ENCODE measurements at places on chromosomes 7 and 10. TPM values are rescaled to one million over a fixed set of nuclear protein-coding genes. Genes with fewer than 3 reads are reported as not detected.

The FXYD4 gene
- total RNA-seq, result not detected

The FAM25C gene
- total RNA-seq, result not detected

GRCh38 chr10:132883391-132883881 is 58.9 kb downstream of the CFAP46 start:
- peak; percentile 64 for DNase-seq

GRCh38 chr10:84008878-84009277 is 130.4 kb upstream of the GHITM start:
- no peak for DNase-seq

DNA sequence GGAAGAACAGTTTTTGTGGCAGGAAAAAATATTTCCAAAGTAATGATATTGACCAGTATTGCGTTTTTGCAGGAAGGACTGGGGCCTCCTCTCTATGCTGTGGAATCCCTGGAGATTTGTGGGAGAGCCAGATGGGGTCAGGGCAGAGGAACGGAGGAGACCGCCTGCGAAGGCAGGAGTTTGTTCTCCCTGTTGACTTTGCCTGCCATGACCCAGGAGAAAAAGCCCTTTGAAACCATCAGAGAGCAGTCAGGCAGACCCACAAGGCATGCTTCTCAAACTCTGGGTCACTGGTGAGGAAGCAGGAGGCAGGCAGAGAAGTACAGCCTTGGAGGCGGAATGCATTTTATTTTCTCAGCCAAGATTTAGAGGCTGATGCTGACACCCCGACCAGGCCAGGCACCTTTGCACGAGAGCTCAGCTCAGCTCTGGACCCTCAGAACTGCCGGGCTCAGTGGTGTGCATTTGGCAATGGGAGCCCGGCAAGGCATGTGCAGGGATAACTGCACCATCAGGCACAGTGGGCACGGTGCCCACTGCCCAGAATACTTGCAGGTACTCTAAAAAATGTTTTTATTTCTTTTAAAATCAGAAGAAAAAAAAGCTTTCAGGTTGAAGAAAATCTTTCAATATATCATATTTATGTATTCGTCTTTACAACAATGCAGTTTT is 410.4 kb downstream of the RPS24 start:
- DNase-seq, result no peak

The CCDC6 gene
- 64.3 TPM for total RNA-seq

- DNase-seq, result no peak
Observed at GRCh38 chr7:16755397-16755796, 1.8 kb downstream of the TSPAN13 start.

GRCh38 chr7:16071246-16071857 is 350.0 kb downstream of the CRPPA start:
- no peak for DNase-seq

DNA sequence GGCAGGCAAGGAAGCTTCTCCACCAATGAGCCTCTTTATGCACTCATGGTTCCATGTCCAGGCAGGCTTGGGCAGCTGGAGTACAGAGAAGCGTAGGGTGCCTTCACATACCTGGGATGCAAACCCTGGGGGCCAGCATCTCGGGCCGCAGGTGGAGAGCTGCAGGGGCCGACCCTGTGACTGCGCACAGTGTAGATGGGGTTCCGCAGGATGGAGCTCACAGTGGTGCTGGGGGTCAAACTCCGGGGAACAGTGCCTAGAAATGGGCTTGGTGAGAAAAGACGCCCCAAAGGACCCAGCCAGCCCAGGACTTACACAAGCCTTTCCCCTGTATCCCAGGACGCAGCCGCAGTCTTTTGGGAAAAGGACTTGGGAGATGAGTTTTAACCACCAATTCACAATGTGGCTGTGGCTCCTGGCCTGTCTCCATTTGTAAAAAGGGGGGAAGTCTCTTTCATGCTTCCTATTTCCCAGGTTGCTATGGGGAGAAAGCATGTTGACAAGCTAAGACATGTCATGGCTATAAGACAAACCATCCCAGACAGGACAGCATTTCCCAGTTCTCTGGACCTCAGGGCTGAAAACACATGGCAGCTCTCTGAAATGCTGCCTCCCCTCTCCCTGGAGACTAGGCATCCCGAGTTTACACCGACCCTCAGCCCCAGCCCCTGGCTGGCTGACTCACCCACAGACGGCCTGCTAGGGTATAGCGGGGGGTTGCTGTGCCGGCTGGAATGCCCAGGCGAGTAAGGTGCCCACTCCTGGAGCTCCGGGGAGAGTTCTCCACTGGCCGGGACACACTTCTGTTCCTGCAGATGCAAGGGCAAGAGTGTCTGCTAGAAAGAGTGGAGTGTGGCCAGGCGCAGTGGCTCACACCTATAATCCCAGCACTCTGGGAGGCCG is 107.1 kb downstream of the DLG5 start:
- no peak for DNase-seq

DNA sequence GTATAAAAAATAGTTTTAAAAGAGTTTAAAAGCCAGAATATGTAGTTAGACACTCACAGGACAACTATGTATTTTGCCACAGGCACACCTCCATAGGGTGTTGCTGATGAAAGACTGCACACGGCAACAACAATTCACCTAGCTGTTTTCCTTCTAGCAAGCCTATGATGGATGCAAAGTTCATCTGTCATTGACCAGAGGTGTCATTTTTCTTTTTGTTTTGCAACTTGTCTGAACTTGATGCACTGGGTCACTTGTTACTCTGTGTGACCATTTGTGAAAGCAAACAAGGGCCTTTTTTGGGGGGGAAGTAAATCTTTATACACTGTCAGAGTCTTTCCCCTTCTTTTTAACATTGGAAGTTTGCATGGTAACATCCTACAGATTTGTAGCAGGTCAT is 258.0 kb upstream of the SEMA3A start:
- no peak for DNase-seq

DNA sequence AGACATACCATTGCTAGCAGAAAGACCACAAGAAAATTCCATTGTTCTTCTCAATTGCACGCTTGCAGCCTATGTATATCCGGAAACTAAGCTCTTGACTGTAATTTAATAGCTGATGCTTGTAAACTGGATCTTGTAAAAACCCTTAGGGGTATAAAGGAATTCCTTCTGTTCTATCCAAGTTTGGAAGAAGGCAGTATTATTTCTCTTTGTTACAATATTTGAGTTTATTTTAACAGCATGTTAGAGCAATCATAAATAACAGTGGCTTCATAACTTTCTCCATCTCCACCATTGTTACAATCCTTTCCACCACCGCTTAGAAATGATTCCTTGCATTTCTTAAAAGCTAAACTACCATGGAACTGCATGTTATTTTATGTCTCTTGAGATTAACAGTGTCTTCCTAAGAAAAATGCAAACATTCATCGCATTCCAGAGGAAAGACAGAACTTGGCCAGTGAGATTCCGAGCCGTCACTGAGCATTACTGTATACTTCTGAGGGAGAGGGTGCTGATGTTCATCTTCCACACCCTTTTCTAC is 92.5 kb downstream of the TRIL start:
- DNase-seq, result no peak

GRCh38 chr7:99365318-99366141 is 9.0 kb upstream of the ARPC1B start:
- DNase-seq, result peak; percentile 79

- DNase-seq, result no peak
Observed at GRCh38 chr10:33387720-33388119, 53.3 kb upstream of the NRP1 start.

GRCh38 chr7:25846722-25847121 is 305.3 kb upstream of the NFE2L3 start:
- DNase-seq, result peak; percentile 90

The GIMAP5 gene
- 17.4 TPM for total RNA-seq

DNA sequence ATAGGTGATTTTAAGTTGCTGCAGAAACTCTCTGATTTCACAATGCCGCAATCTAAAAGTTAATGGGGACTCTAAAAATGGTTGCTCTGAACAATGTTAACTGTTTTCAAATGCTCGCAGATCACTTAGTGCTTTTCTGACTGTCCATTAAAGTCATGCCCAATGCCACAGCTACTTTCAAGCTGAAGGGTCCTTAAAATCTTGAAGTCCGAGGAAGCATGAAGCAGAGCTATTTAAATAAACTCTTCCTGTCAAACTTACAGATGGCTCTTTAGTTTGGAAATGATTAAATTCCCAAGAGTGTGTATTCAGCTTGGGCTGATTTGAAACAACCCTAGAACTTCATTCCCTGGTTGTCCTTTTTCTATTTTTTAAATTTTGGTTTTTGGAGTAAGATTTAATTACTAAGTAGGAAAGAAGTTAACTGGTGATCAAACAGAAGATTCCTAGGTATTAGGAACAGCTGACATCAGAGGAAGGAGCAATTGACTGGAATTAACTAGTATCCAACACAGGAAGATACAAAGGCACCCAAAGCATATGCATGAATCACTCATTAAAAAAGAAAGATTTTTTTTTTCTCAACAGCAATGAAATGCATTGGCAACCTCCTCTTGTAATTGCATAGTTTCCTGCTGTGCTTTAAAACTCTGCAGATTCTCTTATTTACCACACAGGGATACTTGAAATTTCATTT is 105.1 kb downstream of the NRP1 start:
- no peak for DNase-seq

DNA sequence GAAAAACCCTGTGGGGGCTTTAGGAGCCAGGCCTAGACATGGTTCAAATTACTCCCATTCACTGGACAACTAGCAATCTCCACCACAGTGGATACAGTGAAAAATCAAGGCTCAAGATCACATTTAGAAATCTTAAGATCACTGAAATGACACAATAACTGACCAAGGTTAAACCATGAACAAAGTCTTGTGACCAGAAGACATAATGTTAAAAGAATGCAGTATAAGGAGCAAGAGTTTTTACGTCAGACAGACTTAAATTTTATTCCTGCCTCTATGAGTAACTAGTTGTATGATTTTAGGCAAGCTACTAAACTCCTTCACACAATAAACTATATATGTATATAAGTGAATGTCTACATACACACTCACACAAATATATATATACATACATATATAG is 68.5 kb downstream of the MICU1 start:
- DNase-seq, result no peak

The TSPAN12 gene
- 9.8 TPM for total RNA-seq

- DNase-seq, result no peak
Observed at GRCh38 chr7:95684037-95684436, 87.7 kb upstream of the PDK4 start.

The AGFG2 gene
- total RNA-seq, result 20.4 TPM

GRCh38 chr7:138799336-138800000 is 1.5 kb upstream of the ATP6V0A4 start:
- DNase-seq, result no peak

DNA sequence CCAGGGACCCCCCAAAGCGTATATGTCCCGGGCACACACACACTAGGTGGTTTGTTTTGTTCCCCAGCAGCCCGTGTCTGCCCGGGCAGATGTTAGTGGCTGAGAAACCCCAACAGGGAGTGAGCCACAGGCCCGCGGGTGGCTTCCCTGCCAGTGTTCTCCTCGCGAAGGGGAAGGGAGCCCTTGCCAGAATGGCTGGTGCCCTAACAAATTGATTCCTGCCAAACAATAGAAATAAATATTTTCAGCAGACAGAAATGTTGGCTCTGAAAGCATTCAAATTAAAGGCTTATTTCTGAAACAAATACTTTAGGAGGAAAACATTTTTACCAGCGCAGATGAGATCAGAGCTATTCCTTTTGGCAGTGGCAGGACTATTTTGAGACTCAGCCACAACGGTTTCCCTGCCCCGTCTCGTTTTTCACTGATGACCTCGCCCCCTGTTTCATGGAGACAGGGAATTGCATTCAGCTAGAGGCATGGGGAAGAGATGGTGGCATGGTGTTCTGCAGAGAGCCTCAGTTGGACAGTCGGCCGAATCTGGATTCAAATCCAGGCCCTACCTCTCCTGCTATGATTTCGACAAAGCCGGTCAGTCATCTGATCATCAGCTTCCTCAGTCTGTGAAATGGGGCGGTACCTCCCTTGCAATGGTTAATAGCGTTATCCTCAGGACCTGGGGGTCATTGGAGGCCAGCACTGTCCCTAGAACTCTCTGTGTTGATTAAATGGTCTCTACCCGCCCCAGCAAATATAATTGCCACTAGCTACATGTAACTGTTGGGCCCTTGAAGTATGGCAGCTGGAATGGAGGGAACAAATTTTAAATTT is 84.5 kb downstream of the CUX1 start:
- DNase-seq, result peak; percentile 71

- no peak for DNase-seq
Observed at GRCh38 chr10:49296382-49296781, 2.6 kb upstream of the C10orf71 start.

- DNase-seq, result peak; percentile 73
Observed at GRCh38 chr10:86647773-86648703, 6.3 kb upstream of the OPN4 start.

The GJC3 gene
- total RNA-seq, result not detected

GRCh38 chr10:89609833-89610346 is 35.2 kb downstream of the PANK1 start:
- no peak for DNase-seq

- no peak for DNase-seq
Observed at GRCh38 chr7:140506788-140507464, 27.6 kb upstream of the MKRN1 start.

GRCh38 chr10:99841746-99842145 is 59.3 kb downstream of the ABCC2 start:
- DNase-seq, result no peak

DNA sequence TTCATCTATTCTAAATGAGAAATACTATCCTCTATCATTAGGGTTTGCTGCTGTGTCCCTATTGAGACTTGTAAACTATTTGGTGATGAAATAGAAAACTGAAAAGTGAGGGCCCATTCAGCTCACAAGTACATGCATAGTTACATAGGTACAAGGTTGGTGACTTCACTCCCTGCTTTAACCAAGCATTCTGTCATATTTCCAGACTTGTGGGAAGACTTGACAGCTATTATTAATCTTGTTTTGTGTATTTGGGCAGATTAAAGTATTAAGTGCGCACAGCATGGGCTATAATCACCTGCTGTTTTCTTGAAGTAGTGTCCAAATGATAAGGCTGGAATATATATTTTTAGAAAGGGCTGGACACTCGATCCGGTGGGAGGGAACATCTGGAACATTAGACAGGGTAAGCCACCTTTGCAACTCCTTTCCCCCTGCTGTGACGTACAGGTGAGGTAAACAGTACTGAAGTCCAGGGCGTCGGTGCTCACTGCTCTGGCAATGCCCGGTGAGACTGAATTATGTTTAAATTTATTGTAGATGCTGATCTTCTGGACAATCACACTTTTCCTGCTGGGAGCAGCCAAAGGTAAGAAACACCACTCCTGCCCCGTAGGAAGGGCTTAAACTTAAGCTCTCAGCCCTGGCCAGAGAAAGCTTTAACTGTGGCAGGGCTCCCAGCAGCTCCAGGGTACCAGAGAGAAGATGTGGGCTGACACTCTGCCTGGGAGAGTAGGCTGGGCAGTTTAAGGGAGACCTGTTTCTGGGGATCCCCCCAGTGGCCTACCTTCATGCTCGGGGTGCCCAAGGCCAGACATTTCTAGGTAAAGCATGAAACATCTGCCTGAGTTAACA is at the start of gene PNLIPRP1:
Gene PNLIPRP1 (plus strand): TSS at position 370 of the 855 bp plus-strand sequence. CDS start 171 bp downstream, at position 541.
- no peak for DNase-seq
